ENCODE measurements at places on chromosomes 5 and 9. TPM values are rescaled to one million over a fixed set of nuclear protein-coding genes. Genes with fewer than 3 reads are reported as not detected.

Gene GDF9
- total RNA-seq, result under 0.01 TPM

Gene DNAI1
- not detected for total RNA-seq

Gene ERGIC1
- 116 TPM for total RNA-seq

Gene PHF24
- 0.26 TPM for total RNA-seq

Gene PCDHB10
- 0.13 TPM for total RNA-seq

Gene TNFSF8
- not detected for total RNA-seq

Gene OR1J2
- total RNA-seq, result not detected

Gene FTMT
- not detected for total RNA-seq

Gene B4GALT7
- total RNA-seq, result 35.8 TPM

Gene RAB3C
- total RNA-seq, result not detected

Gene EDIL3
- 0.26 TPM for total RNA-seq

Gene SPINK1
- total RNA-seq, result 1.1 TPM

Gene CD14
- 3.2 TPM for total RNA-seq

Gene SLC25A2
- total RNA-seq, result not detected

Gene ROR2
- total RNA-seq, result 0.13 TPM

Gene ENTREP1
- total RNA-seq, result 0.53 TPM

Gene TARS1
- 407 TPM for total RNA-seq

Gene PCDHA3
- total RNA-seq, result under 0.01 TPM

Gene CCDC183
- total RNA-seq, result under 0.01 TPM

Gene ITGA2
- 35.0 TPM for total RNA-seq

Gene TCF7
- total RNA-seq, result under 0.01 TPM

Gene SNX18
- total RNA-seq, result 25.8 TPM

Gene EFNA5
- 5.9 TPM for total RNA-seq

Gene GHR
- total RNA-seq, result 2.4 TPM

Gene LCN2
- total RNA-seq, result 48.4 TPM

Gene SLC6A3
- not detected for total RNA-seq

Gene PCDHB3
- 0.13 TPM for total RNA-seq

Gene MPDZ
- total RNA-seq, result 14.0 TPM

Gene TMC1
- total RNA-seq, result 1.0 TPM

Gene GRAMD2B
- 12.0 TPM for total RNA-seq

Gene PCDHB14
- 0.26 TPM for total RNA-seq

Gene AJM1
- 1.1 TPM for total RNA-seq

Gene PCDHGC5
- total RNA-seq, result 0.77 TPM

Gene ENG
- total RNA-seq, result 0.13 TPM

Gene PCDHGA8
- total RNA-seq, result 0.51 TPM

Gene FOXD4L3
- not detected for total RNA-seq

Gene CD274
- total RNA-seq, result 5.8 TPM

Gene ARSI
- 5.8 TPM for total RNA-seq
